AML-193 (cell line): ENCODE measurements at places on chromosomes 2 and 18.

- no peak for DNase-seq
Measured at GRCh38 chr2:42754021-42754775, 9.7 kb downstream of the OXER1 start.

DNA sequence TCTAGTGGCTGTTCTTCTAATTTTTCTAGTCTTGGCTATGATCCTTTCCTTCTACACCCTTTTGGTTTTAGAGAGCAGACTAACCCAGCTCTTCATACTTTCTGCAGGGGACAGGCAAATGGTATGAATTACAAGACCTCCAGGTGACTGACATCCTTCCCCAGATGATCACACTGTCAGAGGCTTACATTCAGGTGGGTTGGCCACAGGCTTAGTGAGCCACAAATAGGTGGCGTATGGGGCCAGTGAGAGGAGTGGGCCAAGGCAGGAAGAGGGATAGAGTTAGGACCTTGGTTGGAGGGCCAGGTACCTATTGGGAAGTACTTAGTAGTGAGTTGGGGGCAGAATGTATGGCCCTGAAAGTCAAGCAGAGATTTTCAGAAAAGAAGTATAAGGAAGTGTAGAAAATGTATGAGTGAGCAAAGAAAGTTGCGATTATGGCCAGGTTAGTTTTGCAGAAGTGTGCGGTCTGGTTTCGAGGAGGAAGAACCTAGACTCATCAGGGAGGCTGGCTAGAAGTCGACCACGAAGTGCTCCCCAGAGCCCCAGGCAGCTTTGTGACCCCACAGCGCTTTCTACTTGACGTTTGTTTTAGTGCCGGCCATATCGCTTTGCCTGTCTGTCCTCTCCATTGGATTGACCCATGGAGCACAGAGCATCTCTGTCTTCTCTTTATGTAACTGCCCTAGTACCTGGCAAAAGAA lies 20.0 kb downstream of the SFTPB start:
- no peak for DNase-seq

DNA sequence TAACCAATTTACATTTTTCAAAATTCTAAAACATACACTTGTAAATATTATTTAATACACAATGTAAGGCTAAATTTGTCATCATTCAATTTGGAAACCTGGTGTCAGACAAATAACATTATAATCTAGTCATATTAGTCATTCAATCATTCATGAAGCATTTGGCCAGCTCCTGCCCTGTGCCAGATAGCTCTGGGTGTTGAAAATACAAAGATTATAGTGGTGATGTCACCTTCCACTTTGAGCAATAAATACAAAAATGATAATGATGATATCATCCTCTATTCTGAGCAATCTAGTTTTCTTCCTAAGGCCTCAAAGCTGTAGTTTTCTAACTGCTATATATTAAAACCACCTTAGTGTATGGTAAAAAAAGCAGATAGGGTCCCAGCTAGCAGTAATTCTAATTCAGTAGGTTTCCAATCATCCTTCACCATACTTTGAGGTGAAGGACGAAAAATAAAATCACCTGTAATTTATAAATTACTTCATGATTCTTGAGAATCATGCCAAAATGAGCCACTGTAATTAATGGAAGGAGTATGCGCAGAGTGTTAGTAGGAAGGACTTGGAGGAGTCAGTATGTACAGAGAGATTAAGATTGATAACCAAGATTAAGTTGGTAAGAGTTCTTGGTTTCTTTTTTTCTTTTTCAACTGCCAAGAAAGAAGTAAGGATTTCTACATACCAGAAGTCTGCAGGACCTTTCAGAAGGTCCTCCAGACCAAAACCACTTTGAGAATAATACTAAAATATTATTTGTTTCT lies 23.2 kb downstream of the MEMO1 start:
- no peak for DNase-seq

DNA sequence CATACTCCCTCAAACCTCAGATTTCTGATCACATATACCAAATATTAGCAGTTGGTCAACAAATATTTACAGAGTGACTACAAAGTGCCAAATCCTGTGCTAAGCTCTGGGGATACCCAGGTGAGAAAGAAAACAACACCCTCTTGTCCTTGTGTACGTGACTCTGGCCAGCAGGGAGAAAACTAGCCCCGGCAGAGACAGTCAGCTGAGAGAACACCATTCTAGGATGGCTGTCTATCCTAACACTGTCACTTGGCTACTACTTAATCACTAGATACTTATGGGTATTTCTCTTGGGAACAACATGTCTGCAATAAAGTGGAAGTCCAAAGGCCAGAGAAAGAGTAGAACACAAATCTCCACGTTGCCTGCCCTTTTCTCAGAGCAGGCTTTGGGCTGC lies 57.9 kb upstream of the CD226 start:
- no peak for DNase-seq

DNA sequence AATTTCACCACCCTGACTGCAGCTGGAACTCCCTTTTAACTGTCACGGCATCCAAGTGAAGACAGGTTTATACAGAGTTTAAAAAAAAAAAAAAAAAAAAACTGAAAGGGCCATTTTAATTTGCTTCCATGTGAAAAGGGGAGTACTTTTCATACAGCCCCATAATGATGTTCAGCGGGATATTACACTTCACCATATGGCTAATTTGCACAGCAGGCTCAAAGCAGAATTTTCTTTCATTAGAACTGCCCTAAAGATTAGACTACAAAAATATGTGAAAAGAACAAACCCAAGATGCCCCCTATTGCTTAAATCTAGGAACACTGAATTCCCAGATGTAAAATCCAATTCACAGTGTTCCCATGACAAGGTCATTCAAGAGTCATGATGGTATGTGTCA lies 301.8 kb downstream of the EXOC6B start:
- DNase-seq = no peak

GRCh38 chr2:216219861-216220260 lies 110.7 kb downstream of the XRCC5 start:
- no peak for DNase-seq

DNA sequence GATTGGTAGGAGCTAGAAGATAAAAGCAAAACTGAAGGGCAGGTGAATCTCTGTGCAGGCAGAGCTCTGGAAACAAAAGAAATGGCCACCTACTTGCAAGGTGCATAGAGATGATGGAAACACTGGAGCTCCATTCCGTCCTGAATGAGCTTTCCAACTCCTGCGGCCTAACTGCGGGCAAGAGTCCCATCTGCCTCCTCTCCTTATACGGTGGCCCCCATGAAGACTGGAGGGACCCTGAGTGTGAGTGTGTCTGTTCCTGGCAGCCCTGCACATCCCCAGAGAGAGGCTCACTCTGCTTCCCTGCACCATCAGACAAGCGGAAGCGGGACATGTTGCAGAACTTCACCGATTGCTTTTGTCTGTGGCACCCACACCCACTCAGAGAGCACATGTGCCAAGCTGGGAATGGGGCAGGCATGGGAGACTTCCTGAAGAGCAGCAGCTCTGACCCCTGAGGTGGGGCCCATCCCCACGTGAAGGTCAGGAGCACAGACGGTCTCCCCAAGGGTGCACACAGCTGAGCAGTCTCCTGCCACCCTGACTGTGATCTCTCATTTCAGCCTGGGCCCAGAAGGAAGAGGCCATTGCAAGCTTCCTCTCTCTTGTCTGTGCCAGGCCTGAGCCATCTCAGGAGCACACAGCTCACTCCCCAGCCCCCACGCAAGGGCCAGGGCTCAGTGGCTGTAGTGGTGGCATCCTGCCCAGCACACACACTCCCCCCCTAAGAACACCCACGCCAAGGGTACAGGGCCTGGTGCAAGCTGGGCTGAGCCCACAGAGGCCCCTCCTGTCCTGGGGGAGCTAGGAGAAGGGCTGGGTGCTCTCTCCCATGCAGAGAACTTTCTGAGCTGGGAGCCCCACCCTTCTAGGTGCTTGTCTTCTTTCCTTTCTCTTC lies 75.3 kb downstream of the STPG4 start:
- DNase-seq = no peak
